H54 (cell line): ENCODE measurements at places on chromosomes 3 and 15.

GRCh38 chr15:101684384-101684783 lies 32.2 kb upstream of the TM2D3 start:
- DNase-seq: peak; percentile 5

GRCh38 chr15:71400294-71400693 lies 285.0 kb downstream of the THSD4 start:
- no peak for DNase-seq

- peak; percentile 13 for DNase-seq
These were observed 59.1 kb upstream of the TLE3 start for GRCh38 chr15:70156671-70157271.

GRCh38 chr3:15612001-15612400 lies 10.5 kb downstream of the BTD start:
- no peak for DNase-seq

GRCh38 chr3:31606453-31606852 lies 73.7 kb downstream of the STT3B start:
- no peak for DNase-seq

GRCh38 chr3:172179680-172180399 lies 140.5 kb downstream of the FNDC3B start:
- no peak for DNase-seq

DNA sequence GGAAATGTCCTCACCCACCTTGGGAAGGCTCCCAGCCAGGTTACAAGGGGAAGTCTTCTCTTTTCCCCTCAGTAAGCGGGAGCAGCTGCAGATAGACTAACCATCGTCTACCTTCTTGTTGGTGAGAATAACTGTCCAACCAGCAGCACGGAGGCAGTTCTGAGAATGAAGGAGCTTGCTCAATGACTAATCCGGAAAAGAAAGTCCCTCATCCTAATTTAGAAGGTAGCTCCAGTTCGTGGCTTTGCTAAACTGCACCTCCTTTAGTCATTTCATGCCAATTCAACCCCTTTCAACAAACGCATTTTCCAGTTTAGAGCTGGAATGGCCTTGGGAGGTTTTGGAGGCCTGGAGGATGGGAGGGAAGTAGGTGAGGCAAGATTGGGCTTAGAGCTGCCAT lies 527.4 kb upstream of the PROK2 start:
- no peak for DNase-seq

DNA sequence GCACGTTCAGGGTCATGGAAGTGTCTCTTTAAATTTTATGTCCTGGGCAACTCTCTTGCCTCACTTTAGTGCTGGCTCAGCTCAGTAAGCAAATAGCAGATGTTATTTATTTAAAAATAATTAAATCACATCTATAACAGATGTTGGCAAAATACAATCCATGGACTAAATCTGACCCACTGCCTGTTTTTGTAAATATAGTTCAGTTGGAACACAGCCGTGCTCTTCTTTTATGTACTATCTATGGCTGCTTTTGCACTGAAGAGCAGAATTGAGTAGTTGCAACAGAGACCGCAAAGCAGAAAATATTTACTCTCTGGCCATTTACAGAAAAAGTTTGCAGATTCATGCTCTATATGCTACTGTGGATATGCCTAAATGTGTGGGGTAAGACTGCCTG lies 79.2 kb downstream of the SAMMSON start:
- DNase-seq: no peak

DNA sequence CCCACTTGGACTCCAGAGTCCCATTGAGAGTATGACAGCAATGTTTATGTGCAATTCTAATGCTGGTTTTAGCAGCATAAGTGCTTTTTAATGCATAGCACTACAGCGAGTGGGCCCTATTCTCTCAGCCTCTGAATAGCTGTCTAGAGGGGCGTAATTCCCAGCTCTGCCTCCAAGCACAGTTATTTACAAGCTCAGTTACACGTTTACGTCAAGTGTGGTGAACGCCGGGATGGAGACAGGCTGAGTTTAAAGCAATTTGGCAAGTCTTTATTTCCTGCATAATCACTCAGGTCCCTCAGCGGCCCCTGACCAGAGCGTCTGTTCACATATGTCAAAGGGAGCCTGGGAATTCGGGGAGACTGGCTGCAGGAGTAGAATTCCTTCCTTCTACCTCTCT lies 43.9 kb downstream of the SOX14 start:
- DNase-seq: no peak

DNA sequence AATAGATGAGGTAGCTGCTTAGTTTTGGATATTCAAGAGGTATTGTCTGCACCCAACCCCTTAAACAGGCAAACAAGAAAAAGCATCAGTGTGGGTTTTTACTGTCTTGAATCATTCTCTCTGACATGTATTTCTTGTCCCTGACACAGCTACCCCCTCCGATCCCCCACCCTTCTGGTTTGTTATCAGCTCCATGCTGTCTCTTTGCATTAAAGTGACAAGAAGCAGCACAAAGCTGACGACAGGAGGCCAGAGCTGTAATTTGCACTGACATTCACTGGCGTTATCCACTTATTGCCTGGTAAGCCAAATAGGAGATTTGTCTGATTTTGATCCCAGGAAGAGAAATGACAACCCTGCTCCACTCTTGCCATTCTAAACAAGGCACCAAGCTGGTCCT lies 83.3 kb upstream of the SNRK start:
- DNase-seq: no peak

DNA sequence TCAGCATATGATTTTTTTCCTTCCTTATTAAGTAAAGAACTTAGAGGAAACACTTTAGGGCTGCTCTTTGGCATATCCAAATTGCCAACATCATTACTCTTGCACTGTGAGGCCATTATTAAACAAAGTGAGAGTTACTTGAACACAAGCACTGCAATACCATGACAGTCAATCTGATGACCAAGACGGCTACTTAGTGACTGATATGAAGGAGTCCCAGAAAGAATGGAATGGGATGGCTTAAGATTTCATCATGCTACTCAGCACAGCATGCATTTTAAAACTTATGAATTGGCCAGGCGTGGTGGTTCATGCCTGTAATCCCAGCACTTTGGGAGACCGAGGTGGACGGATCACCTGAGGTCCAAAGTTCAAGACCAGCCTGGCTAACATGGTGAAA lies 55.2 kb downstream of the FAM98B start:
- no peak for DNase-seq

GRCh38 chr3:149765762-149766334 lies 13.6 kb upstream of the COMMD2 start:
- DNase-seq: no peak

- DNase-seq: no peak
These were observed 19.6 kb downstream of the PLXND1 start for GRCh38 chr3:129586746-129587430.

- DNase-seq: no peak
These were observed 60.7 kb upstream of the HEG1 start for GRCh38 chr3:125116311-125117080.

GRCh38 chr3:116020989-116021388 lies 397.7 kb downstream of the GAP43 start:
- DNase-seq: no peak

GRCh38 chr3:84039099-84039498 lies 919.7 kb upstream of the CADM2 start:
- no peak for DNase-seq

DNA sequence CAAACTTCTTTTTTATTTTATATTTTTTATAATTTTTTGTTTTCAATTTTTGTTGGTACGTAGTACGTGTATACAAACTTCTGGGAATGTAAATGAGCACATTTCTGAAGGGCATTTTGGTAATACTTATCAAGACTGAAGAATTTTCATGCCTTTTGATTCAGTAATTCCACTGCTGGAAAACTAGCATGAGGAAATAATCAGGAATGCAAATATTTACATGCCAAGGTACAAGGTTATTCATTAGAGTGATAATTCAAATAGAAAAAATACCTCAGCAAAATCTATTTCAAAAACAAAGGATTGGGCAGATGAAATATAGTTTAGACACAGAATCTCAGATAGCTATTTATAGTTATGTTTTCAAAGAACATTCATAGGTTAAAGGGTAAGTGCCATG lies 128.7 kb downstream of the DMXL2 start:
- no peak for DNase-seq

- DNase-seq: no peak
These were observed 638.6 kb upstream of the TBL1XR1 start for GRCh38 chr3:177835917-177836316.
